Stimulated activated CD4-positive, alpha-beta T cell treated with anti-CD3 and anti-CD28 coated beads, Interleukin-1b, Interleukin-23, amount 100 ng/mL, for 48 hours (primary cell): ENCODE measurements at places on chromosomes 6 and 20.

- DNase-seq, result peak; percentile 31
Observed at GRCh38 chr6:119105282-119105681, 26.8 kb upstream of the FAM184A start.

DNA sequence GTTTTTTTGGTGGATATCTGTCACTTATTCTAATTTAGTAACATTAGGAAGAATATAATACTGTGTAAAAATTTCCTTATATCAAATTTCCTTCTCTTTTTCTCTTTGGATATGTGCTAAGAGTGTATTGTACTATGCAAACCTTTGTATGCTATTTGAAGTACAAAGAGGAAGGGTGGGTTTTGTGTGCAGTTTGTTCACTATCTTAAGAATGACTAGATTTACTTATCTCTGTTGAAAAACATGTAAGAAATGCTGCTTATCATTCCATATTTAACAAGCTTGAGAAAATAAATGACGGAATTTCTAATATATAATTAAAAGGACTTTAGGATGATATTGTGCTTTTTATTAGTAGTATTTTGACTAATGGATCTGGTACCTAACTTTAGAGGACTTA, 13.1 kb downstream of the CD2AP start:
- no peak for DNase-seq

DNA sequence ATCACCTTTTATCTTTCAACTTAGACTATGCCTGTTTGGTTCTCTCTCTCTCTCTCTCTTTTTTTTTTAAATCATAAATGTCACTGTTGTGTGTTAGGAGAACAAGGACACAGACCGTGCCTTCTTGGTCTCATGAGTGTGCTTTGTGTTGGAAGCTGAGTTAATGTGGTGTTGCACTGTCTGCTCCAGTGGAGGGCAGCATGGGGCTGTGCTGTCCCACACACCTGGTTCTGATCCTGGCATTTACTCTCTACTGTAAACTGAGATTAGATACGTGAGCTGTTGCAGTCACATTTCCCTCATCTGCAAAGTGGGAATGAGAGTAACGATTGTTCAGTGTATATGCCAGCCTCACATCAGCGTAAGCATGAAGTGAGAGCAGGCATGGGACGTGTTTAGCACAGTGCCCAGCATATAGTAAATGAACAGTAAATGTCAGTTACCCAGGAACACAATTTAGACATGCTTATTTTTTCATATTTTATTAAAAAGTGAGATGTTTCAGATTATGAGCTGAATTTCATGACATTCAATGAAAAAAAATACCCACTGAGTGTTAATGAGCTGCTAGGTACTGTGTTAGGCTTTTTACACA, 161.1 kb downstream of the FARS2 start:
- DNase-seq, result peak; percentile 8

DNA sequence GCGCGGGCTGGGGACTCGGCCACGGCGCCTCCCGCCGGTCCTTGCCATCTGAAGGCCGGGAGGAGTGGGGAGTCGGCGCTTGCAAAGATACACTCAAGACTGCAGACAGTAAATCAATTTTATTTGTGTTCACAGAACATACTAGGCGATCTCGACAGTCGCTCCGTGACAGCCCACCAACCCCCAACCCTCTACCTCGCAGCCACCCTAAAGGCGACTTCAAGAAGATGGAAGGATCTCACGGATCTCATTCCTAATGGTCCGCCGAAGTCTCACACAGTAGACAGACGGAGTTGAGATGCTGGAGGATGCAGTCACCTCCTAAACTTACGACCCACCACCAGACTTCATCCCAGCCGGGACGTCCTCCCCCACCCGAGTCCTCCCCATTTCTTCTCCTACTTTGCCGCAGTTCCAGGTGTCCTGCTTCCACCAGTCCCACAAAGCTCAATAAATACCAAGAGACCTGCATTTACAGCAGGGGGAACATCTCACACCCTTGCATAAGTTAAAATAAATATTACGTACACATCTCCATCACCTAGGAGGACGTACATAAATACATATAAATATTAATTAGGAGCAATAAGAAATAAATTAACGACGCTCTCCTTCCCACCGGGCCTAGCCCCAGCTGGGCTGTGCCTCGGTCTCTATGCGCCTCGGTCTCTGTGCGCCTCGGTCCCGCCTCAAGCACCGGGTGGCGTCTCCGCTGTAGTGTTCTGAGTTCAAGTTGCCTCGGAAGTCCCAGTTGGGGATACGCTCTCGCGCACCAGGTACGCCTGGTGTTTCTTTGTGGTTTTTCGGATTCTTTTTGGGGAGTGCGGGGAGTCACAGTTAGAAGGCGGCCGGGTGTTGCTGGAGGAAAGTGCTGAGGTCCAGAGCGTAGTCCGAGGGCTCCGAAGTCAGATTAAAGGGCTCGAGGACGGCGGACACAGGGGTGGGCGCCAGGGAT, 889 bp upstream of the FLOT1 start:
- DNase-seq, result peak; percentile 54

GRCh38 chr6:145349950-145350510, 385.3 kb downstream of the EPM2A start:
- no peak for DNase-seq

- DNase-seq, result no peak
Observed at GRCh38 chr20:37172836-37173235, 6.3 kb upstream of the RPN2 start.

- peak; percentile 25 for DNase-seq
Observed at GRCh38 chr20:44736170-44737021, 9.3 kb upstream of the KCNK15 start.

- no peak for DNase-seq
Observed at GRCh38 chr6:168985705-168986104, 267.9 kb downstream of the THBS2 start.
